Fibroblast of skin of scalp (primary cell): ENCODE measurements at places on chromosomes 7 and 10.

DNA sequence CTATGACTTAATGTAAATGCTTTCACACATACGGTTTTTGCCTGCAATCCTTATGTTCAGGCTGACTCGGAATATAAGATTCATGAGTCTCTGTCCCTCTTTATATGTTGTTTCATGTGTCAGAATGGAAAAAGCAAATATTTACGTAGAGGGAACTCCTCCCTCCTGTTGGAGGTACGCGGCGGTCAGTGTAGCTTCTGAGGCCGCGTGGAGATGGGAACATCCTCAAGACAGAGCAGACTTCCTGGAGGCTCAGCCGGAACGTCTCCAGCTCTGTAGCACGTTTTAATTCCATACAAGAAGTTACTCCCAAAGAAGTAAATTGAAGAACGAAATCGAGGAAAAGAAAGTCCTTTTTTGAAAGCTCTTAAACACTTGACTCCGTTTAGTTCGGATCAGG lies 248.3 kb downstream of the EBF3 start:
- no peak for DNase-seq

- peak; percentile 4 for DNase-seq
Measured at GRCh38 chr7:103918631-103919271, 70.7 kb downstream of the RELN start.

DNA sequence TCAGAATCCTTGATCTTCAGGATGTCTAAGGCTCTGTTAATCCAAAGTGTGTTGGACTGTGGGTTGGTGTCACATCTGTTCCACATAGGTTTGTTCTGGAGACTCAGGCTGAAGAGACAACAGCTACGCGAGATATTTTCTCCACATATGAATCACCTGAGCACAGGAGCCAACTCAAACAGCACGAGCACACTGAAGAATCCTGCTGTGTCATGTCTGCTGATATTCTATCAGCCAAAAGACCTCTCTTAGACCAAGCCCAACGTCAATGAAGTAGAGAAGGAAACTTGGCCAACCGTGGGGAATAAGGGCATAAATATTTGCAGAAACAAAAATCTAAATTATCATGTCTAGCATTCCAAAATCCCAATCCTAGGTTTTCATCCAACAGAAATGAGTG lies 2.7 kb upstream of the TASOR2 start:
- no peak for DNase-seq

GRCh38 chr10:110138197-110138812 lies 69.1 kb upstream of the MXI1 start:
- peak; percentile 69 for DNase-seq

DNA sequence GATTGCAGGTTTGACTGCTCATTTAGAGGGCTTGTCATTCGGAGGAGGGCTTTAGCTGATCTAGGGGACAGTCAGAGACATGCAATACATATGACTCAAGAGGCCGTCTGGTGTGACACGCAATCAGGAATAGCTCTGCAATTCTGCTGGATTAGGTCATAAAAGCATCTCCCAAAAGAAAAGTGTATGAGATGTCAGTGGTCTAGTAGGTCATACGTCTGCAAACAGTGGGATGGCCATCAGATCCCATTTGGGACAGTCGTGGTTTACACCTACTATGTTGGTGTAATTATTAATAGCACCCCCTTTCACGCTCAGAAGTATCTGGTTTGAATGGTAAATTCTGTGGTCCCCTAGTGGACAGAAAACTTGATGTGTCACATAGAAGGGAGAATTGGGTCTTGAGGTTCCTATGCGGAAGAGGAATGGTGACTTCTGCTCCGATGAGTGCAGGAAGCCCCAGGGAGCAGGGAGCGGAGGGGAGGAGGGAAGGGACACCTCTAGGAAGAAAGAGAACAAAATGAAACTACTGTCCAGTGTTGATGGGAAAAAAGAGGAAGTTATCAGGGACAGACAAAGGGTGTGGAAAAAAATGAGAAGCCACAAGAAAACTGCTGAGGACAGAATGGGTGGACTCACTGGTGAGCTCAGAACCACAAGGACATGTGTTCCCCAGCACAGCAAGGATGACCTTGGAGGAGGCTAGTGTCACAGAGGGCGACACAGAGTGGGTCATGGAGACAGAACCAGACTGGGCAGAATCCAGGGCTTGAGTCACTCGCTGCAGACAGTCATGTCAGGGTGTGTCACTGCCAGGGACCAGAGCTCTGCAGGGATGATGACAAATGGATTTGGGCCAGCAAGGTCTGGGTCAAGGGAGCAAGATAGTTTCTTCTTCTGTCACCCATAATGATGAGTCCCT lies 59.9 kb downstream of the MAP3K8 start:
- peak; percentile 61 for DNase-seq

- no peak for DNase-seq
Measured at GRCh38 chr7:22653951-22654350, 73.0 kb upstream of the IL6 start.

DNA sequence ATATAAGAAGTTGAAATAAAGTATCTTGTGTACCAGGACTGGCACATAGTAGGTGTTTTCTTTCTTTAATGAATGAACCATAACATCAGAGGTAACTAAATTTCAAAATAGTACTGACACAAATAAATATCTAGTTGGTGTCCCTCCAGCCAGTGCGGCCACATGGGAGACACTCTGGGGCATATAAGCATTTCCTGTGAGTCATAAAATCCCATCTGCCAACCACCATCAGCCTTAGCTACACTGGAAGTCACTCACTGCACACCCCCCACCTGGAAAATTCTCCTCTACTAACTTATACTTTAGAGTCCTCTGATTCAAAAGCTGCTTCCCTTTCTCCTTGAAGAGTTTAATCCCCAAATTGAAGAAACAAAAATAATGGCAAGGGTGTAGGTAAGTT lies 32.5 kb downstream of the DYDC1 start:
- peak; percentile 70 for DNase-seq

DNA sequence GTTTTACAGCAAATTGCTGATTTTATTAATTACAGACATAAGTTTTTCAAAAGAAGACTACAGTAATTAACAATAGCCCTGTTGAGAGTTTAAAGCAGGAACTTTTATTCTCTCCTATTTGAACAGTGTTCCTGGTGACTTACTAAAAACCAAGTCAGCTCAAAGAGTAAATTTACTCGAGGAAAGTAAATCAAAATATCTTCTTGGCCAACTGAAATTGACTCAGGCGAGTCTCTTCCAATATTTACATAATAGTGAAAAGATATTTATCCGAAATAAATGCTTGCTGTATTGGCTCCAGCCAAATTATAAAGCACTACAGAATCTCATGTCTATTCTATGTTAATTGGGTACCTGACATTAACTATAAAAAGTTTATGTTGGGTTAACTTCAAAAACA lies 13.2 kb downstream of the CYTH3 start:
- DNase-seq: no peak

GRCh38 chr7:41148521-41148951 lies 554.4 kb downstream of the INHBA start:
- peak; percentile 90 for DNase-seq

DNA sequence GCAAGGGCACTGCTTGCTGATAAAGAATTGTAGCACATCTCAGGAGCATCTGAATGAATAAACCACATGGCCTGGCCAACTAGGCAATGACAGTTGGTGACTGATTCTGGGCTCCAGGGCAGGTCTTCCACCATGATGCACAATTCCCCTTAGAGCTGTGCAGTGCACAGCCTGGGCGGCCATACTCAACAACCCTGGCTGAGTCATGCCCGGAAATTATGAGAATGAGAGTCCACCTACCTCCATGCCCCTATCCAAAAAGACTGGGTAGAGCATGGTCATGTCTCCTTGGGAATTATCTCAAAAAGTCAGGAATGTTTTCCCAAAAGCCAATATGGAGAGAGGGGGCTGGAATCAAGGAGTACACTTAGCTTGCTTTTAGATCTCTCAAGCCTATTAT lies 425.6 kb downstream of the PLXNA4 start:
- DNase-seq: no peak

- DNase-seq: no peak
Measured at GRCh38 chr7:37977243-37977642, 56.8 kb downstream of the EPDR1 start.

- DNase-seq: no peak
Measured at GRCh38 chr7:12397671-12398070, 6.0 kb downstream of the VWDE start.

DNA sequence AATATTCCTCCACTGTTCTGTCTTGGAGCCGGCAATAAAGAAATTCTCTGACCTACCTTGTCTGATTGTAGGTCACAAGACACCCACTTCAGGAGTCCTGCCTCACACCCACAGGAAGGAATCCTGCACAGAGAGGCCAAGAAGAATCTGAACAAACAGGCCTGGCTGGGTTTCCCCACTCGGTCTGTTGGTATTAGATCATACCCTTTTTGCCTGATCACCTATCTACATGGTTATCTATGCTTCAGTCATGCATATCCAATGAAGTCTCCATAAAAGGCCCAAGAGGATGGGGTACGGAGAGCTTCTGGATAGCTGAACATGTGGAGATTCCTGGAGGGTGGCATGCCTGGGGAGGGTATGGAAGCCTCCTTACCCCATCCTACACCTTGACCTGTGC lies 12.3 kb downstream of the OGDH start:
- DNase-seq: no peak

- no peak for DNase-seq
Measured at GRCh38 chr10:132668048-132668394, 117.9 kb downstream of the NKX6-2 start.

DNA sequence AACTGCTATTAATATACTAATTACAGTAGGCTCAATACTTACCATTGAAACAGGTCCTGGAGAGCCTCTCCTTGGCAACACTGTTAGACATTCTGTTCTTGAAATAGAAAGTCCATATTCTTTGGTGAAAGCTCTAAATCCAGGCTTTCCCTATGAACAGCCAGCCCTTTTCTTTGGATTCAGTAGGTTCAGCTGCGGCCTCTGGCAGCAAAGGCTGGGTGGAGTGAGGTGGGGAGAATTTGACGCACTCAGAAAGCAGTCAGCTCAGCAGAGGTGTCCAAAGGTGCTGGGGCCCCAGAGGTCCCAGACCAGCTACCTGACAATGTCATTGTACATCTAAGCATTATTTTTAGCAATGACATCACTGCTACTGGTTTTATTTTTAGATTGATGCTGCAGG lies 146.1 kb downstream of the GRK5 start:
- DNase-seq: no peak

DNA sequence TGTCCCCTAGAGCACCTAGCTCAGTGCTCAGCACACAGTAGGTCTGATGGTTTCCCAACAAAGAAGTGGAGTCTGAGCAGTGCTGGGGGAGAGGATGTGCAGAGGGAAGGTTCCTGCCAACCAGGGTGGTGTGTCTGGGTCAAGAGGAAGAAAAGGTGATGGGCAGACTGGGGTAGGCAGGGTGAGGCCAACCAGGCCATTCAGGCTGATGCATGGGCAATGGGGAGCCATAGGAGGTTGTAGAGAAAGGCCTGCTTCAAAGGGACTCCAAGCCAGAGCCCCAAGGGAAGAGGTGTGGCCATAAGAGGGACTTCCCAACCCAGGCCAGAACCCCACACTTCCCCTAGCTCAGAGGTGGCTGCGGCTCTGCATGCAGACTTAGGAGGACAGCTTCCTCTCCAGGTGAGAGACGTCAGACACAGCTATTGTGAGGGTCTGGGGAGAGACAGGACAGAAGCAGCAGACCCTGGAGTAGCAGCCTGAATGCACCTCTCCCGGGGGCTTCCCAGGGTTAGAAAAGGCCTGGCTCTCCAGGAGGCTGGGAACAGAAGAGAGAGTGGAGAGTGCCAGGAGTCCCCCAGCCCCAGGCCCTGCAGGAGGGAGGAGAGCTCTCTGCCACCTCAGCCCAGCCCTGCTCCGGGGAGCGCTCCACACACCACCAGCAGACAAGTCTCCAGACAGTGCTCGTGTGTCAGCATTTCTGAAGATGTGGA lies 87.4 kb upstream of the ZMIZ1 start:
- DNase-seq: no peak

- DNase-seq: no peak
Measured at GRCh38 chr10:129866894-129867293, 97.2 kb downstream of the EBF3 start.

GRCh38 chr7:120898715-120899499 lies 41.0 kb upstream of the TSPAN12 start:
- DNase-seq: no peak

DNA sequence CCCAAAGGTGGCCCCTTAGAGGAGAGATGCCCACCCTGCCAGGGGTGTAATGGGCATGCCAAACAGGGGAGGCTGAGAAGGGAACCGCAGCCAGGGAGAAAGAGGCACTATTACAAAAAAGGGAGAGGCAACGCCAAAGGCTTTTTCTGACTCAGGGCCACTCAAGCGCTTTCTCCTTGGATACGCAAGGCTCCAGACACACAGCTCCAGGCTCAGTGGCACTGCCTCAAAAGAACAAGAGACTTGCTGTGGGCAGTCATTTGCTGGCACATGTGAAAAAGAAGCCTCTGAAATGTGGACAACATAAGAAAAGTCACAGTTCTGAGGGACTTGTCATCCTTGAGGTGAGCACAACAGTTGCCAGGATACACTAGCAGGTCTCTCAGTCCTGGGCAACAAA lies 128.4 kb downstream of the DGKI start:
- DNase-seq: no peak

DNA sequence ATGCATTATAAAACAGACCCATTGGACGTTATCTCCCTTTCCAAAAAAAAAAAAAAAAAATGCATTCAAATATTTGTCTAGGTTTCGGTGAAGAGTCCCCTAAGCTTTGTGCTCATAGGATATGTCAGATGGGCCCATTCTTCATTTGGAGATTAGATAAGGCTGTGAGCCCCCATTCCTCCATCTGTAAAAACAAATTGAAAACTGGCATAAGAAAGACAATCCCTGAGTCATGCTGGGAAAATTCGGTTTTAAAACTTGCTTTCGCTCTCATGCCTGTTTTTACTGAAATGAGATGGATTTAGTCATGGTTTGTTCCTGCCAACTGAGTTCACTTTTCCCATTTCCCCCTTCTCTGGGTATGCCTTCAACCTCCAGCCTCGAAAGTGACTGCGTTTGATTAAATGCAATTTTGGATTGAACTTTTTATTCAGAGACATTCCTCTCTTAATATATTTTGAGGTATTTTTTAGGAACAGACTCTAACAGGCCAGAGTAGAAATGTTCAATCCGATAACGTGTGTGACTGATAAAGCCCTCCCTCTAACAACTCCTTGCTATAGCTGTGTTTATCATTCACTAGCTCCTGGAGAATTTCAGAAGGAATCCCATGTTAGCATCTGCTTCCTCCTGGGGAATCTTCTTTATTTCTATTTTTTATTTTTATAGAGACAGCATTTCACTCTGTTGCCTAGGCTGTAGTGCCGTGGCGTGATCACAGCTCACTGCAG lies 190.9 kb upstream of the LYZL2 start:
- peak; percentile 86 for DNase-seq
